ENCODE measurements at places on chromosomes 4 and X. TPM values are rescaled to one million over a fixed set of nuclear protein-coding genes. Genes with fewer than 3 reads are reported as not detected.

Gene CYP4V2
- total RNA-seq, result 9.7 TPM

Gene ARHGEF38
- total RNA-seq, result not detected

Gene BEX2
- total RNA-seq, result not detected

Gene TMEM31
- 0.85 TPM for total RNA-seq

DNA sequence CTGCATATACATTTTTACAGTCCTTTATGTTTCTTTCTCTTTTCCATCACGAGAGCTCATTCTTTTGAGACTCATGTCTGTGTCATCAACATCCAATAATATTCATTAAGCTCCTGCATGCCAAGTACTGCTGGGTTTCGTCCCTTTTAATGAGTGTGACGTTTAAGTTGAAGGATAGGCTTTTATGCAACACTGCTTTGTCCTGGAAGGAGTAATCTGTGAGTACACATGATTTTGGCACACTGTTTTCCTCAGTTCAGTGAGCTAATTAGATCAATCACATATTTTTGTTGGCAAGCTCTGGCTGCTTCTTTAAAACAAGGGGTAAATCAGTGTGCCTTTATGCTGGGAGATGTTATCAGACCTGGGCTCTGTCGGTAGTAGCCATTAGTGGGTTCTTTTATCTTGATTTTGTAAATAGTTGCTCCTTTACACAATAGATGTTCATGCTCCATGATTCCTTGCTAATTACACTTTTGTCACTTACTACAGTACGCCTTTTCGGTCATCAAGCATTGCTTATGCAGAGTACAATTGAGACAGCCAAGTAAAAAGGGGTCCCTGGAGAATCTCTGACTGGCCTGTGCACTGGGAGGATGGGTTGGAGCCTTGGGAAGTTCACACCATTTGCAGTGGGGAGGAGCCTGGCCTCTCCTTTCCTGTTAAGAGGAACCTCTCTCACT, 132.6 kb downstream of the FHIP1A start:
- H3K27ac ChIP-seq, result peak overlapping the region; percentile 85
- H3K4me1 ChIP-seq, result peaks cover 3% of the 10 kb centered on the region
- no peak overlapping the region for H3K4me3 ChIP-seq
- no peaks in the 10 kb centered on the region for H3K27me3 ChIP-seq
- no peaks in the 10 kb centered on the region for H3K36me3 ChIP-seq

DNA sequence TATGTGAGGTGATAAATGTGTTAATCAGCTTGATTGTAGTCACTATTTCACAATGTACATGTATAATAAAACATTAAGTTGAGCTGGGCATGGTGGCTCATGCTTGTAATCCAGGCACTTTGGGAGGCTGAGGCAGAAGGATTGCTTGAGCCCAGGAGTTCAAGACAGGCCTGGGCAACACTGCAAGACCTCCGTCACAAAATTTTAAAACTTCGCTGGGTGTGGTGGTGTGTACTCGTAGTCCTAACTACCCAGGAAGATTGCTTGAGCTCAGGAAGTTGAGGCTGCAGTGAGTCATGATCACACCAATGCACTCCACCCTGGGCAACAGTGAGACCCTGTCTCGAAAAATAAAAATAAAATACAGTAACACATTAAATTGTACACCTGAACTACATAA, 20.1 kb downstream of the LYAR start:
- DNase-seq, result no peak
- no peaks in the 10 kb centered on the region for H3K27me3 ChIP-seq
- H3K27ac ChIP-seq, result no peak overlapping the region
- no peaks in the 10 kb centered on the region for H3K36me3 ChIP-seq

DNA sequence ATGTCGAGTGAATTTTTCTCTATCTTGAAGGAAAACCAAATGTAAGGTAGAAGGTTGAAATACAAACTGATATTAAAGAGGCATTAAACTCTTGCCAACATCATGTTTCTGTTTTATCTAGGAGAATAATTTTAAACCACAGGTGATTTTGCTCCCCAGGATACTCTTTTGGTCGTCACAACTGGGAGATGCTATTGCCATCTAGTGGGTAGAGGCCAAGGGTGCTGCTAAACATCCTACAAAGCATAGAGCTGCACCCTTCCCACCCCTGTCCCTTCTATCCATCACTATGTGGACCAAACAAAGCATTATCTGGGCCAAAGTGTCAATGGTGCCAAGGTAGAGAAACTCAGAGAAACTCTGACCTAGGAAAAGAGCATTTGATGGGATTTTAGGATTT, 154.6 kb upstream of the MAGEB2 start:
- H3K36me3 ChIP-seq, result no peaks in the 10 kb centered on the region
- DNase-seq, result no peak
- no peak overlapping the region for H3K4me3 ChIP-seq
- no peak overlapping the region for H3K27ac ChIP-seq

- peak overlapping the region; percentile 94 for H3K4me3 ChIP-seq
- peak overlapping the region; percentile 98 for H3K27ac ChIP-seq
- H3K36me3 ChIP-seq, result no peaks in the 10 kb centered on the region
- no peaks in the 10 kb centered on the region for H3K4me1 ChIP-seq
- DNase-seq, result no peak
Measured at GRCh38 chr4:82891707-82892466, 934 bp upstream of the SEC31A start.

DNA sequence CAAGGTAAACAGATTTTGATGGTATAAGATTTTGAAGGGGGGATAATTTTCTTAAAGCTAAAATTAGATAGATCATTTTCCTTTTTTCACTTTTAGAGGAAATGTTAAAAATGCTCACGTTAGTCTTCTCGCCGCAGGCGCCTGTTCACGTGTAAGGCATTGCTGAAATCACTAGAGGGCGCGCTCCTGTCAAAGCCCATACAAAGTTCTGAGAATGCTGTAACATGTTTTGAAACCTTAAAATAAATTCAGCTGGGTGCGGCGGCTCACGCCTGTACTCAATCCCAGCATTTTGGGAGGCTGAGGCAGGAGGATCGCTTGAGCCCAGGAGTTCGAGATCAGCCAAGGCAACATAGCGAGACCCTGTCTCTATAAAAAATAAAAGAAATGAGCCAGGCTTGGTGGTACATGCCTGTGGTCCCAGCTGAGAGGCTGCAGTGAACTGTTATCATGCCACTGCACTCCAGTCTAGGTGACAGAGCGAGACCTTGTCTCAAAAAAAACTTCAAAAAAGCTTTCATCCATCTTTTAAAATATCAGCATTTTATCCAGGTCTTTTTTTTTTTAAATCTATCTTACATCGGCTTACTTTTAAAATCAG, 138.0 kb downstream of the RBMX2 start:
- H3K27ac ChIP-seq, result no peak overlapping the region
- no peaks in the 10 kb centered on the region for H3K27me3 ChIP-seq
- H3K4me3 ChIP-seq, result no peak overlapping the region
- H3K36me3 ChIP-seq, result no peaks in the 10 kb centered on the region
- H3K4me1 ChIP-seq, result no peaks in the 10 kb centered on the region

GRCh38 chrX:5681159-5681558, 547.5 kb downstream of the NLGN4X start:
- H3K4me3 ChIP-seq, result no peak overlapping the region
- H3K4me1 ChIP-seq, result no peaks in the 10 kb centered on the region
- no peaks in the 10 kb centered on the region for H3K36me3 ChIP-seq
- no peak for DNase-seq

DNA sequence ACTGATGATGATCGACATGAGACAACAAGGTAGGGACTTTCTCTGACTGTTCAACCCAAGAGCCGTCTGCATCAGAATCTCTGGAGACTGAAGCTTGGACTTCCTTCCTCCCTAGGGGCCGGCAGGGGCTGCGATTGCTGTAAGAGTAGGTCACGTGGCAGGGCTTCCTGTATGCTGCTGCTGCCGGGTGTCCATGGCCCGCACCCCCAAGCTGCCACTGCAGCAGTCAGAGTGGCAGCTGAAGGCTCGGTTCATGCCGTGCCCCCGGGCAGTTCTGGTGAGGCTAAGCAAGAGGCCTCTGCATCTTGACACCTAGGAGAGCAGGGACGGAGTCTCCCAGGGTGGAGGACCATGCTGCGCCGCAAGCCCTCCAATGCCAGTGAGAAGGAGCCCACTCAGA, at the start of gene SASH3:
Gene SASH3 (plus strand): TSS at position 203 of the 400 bp plus-strand sequence. CDS start 149 bp downstream, at position 352.
- H3K27ac ChIP-seq, result no peak within 1 kb of the TSS
- no peaks in the 10 kb centered on the region for H3K4me1 ChIP-seq
- H3K27me3 ChIP-seq, result no peaks in the 10 kb centered on the region
- DNase-seq, result no peak
- no peaks in the 10 kb centered on the region for H3K36me3 ChIP-seq

GRCh38 chr4:40350627-40351227, 15.6 kb downstream of the CHRNA9 start:
- H3K4me1 ChIP-seq, result no peaks in the 10 kb centered on the region
- H3K4me3 ChIP-seq, result no peak overlapping the region

DNA sequence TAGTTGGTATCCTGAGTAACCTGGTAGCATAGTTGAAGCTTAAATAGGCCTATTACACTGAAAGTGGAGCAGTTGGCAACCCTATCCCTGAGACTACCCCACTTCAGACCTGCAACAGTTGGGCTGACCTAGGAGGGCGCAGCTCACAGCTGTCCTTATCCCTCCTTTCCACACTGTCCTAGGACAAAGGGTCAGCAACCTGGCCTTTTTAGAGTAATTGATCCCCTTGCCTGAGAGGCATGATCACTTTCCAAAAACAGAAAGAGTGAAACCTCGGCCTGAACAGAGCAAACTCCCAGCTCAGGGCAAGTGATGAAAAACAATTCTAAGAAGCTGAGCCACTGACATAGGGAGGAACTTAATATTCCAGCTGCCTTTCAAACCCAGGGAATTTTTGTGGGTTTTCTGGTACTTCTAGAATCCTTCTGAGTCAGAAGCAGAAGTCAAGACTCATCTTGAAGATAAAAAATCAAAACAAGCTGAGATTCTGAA, 94.9 kb upstream of the MYOZ2 start:
- peak overlapping the region; percentile 93 for H3K27ac ChIP-seq
- no peak overlapping the region for H3K4me3 ChIP-seq
- H3K36me3 ChIP-seq, result no peaks in the 10 kb centered on the region
- no peak for DNase-seq
- no peaks in the 10 kb centered on the region for H3K27me3 ChIP-seq
- H3K4me1 ChIP-seq, result peaks cover 14% of the 10 kb centered on the region

DNA sequence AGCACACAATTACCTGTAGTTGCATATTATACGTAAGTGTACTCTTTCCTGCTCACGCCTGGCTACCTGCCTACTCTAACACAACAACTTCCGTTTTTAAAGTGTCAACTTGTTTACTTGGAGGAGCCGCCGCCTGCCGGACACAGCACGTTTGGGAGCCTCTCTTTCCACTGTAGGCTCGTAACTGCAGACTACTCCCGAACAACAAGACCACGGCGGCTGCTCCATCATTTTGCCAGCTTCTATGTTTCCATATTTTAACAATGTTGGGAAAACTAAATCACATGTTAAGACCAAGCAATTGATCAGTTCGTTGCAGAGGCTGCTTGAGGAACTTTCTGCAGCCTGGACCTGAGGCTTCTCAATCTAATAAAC, 841 bp downstream of the MTNR1A start:
- no peak overlapping the region for H3K4me3 ChIP-seq
- no peak for DNase-seq
- no peaks in the 10 kb centered on the region for H3K4me1 ChIP-seq
- no peaks in the 10 kb centered on the region for H3K36me3 ChIP-seq
- no peaks in the 10 kb centered on the region for H3K27me3 ChIP-seq

DNA sequence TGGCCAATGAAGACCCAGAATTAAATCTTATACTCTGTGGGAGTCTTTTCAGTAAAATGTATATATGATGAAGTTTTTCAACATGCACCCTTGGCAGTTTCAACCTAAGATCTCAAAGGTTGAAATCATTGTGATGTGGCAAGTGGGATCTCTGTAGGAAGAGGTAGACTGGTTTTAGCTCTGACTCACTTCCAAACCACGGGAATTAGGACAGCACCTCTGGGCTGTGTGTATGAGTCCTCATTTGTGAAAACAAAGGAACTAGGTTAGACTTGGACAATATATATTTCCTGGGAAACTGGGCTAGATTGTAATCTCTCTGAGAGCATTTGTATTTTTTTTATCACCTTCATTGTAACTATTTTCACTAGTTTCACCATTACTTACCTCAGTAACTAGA, 333.0 kb downstream of the ADGRL3 start:
- no peaks in the 10 kb centered on the region for H3K36me3 ChIP-seq
- H3K4me3 ChIP-seq, result no peak overlapping the region
- H3K27me3 ChIP-seq, result no peaks in the 10 kb centered on the region

GRCh38 chr4:40180356-40180755, 16.5 kb upstream of the RHOH start:
- no peaks in the 10 kb centered on the region for H3K36me3 ChIP-seq
- no peak overlapping the region for H3K4me3 ChIP-seq
- H3K27me3 ChIP-seq, result no peaks in the 10 kb centered on the region
- DNase-seq, result no peak

DNA sequence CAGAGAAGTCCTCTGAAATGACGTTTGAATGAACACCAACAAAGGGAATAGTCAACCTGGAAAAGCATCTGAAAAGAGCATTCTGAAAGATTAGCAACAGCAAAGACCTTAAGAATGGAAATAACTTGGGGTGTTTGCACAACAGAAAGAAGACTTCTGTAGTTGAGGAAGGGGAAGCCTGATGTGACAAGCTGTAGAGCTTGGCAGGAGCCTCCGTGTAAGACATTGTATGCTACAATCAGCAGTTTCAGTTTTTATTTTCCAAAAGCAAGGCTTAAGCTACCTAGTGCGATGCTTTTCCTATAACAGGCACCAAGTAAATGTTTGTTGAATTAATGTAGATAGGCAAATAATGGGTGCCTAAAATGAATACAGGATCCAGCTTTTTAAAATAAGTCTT, 484.0 kb downstream of the SPRY1 start:
- no peaks in the 10 kb centered on the region for H3K4me1 ChIP-seq
- no peaks in the 10 kb centered on the region for H3K36me3 ChIP-seq
- H3K27me3 ChIP-seq, result no peaks in the 10 kb centered on the region
- DNase-seq, result no peak
- no peak overlapping the region for H3K27ac ChIP-seq
- no peak overlapping the region for H3K4me3 ChIP-seq

- DNase-seq, result no peak
- no peaks in the 10 kb centered on the region for H3K36me3 ChIP-seq
- no peaks in the 10 kb centered on the region for H3K4me1 ChIP-seq
- H3K27me3 ChIP-seq, result no peaks in the 10 kb centered on the region
- no peak overlapping the region for H3K4me3 ChIP-seq
- no peak overlapping the region for H3K27ac ChIP-seq
Measured at GRCh38 chrX:131577999-131578734, 34.3 kb downstream of the OR13H1 start.

GRCh38 chr4:189502841-189503435, 437.7 kb upstream of the FRG1 start:
- no peaks in the 10 kb centered on the region for H3K27me3 ChIP-seq
- no peak overlapping the region for H3K27ac ChIP-seq
- DNase-seq, result no peak
- H3K36me3 ChIP-seq, result no peaks in the 10 kb centered on the region
- H3K4me1 ChIP-seq, result no peaks in the 10 kb centered on the region

- H3K4me1 ChIP-seq, result no peaks in the 10 kb centered on the region
- H3K36me3 ChIP-seq, result no peaks in the 10 kb centered on the region
- no peak for DNase-seq
- no peak overlapping the region for H3K27ac ChIP-seq
- no peak overlapping the region for H3K4me3 ChIP-seq
- no peaks in the 10 kb centered on the region for H3K27me3 ChIP-seq
Measured at GRCh38 chr4:152074573-152074972, 313.8 kb upstream of the GATB start.

GRCh38 chr4:112189754-112190153, 41.8 kb upstream of the AP1AR start:
- no peak overlapping the region for H3K27ac ChIP-seq
- no peaks in the 10 kb centered on the region for H3K27me3 ChIP-seq
- DNase-seq, result no peak
- no peak overlapping the region for H3K4me3 ChIP-seq
- H3K36me3 ChIP-seq, result no peaks in the 10 kb centered on the region
- H3K4me1 ChIP-seq, result no peaks in the 10 kb centered on the region

- H3K27ac ChIP-seq, result peak within 1 kb of the TSS; percentile 85
- peak within 1 kb of the TSS; percentile 49 for H3K4me3 ChIP-seq
- DNase-seq, result peak; percentile 57
- H3K36me3 ChIP-seq, result no peaks in the 10 kb centered on the region
- H3K4me1 ChIP-seq, result no peaks in the 10 kb centered on the region
Measured at GRCh38 chrX:102712216-102712966, at the start of gene GPRASP2. Gene GPRASP2, plus strand, starts transcription at chrX:102712448. Its CDS starts 2,422 bp downstream, at chrX:102714870.

All from uterus (tissue), 4 donors.